ENCODE measurements at places on chromosomes 4 and X.

- no peak for DNase-seq
Observed at GRCh38 chrX:119880076-119880475, 8.4 kb downstream of the NDUFA1 start.

DNA sequence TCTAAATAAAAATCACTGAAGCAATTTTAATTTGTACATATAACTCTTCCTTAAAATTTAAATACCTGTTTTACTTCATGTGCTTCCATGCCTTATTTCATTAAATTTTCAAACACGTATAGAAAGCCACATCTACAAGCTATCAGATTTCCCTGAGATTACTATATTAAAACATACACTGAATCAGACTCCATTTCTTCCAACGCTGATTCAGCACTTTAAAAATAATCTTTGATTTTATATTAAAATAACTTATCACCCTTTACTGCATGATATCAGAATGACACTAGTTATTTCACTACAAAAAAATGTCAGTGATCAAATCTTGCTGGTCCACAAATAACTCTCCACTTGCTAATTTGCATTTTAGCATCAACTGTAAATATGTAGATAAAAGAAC, 550.8 kb downstream of the IL1RAPL1 start:
- DNase-seq = no peak

- no peak for DNase-seq
Observed at GRCh38 chr4:114088481-114088880, 109.0 kb upstream of the ARSJ start.

- DNase-seq = no peak
Observed at GRCh38 chrX:142095651-142096245, 109.3 kb downstream of the MAGEC2 start.

DNA sequence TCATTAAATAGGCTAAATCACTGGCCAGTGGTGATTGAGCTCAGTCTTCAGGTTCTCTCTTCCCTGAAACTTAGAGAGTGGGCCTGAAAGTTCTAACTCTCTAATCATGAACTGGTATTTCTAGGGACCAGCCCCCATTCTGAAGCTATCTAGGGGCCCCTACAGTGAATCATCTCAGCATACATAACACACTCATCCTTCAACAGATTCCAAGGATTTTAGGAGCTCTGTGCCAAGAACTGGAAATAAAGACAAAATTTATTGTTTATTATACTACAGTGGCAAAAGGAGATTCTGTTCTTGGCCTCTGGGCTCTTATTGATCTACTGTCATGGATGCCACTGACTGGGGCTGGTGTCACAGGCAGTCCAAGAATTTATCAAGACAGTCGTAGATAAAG, 263.8 kb upstream of the IGFBP7 start:
- no peak for DNase-seq

DNA sequence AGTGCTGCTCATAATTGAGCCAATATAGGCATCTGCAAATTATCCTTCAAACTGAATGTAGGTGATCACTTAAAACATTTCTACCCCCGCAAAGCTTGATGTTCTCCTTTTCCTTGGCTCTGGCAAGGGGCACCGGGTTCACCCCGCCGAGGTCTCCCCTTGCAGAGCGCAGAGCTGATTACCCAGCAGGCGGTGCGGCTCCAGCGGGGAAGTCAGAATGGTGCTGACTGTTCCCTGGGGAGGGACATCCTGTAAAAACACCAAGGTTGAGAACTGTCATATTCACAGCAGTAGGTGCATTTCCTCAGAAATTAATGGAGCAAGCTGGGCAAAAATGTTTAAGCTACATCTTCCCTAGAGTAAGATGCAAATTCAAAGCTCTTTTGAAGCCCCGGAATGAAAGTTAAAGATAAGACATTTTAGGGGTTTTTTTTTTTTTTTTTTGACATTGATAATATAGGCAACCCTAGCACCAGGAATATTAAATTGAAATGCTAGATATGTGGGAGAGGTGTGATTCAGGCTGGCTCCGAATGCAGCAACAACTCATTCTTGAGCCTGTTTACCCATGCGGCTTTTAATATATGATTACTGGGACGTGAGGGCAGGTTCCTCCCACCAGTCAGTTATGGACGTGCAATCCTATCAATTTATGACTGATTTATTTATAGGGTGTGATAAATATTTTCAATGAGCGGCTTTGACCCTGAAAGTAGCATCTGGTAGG, 767.3 kb upstream of the TENM3 start:
- DNase-seq = no peak

- DNase-seq = no peak
Observed at GRCh38 chr4:52052475-52052780, 1.3 kb downstream of the SPATA18 start.

DNA sequence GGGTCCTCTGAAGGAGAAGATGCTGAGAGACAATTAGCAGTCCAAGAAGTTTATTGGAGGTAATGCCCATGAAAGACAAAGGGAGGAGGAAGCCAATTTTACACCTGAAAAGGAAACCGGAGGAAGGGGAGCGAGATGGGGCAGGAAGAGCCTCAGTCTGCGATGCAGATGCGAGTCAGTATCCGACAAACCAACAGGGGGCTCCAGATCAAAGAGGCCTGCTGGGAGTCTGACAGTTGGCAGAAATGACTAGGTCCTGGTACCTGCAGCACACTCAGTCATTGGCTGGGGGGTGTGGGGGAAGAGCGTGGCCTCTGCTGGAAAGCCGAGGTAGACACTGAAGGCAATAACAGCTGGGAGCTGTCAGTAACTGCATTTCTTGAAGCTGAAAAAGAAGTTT, 231.1 kb upstream of the CENPE start:
- DNase-seq = no peak

DNA sequence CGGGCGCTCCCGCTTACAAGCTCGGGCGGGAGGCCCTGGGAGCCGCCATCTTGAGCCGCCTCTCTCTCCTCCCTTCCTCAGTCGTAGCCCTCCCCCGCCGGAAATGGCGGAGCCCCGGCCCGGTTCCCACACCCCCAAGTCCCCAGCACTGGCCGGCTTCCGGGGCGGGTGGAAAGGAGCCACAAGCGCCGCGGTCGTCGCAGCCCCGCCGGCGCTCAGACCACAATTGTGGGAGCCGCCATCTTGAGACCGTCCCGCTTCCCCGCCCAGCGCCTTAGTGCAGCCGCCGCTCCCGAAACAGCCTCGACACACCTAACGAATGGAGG, 531 bp downstream of the HCFC1 start:
- peak; percentile 87 for DNase-seq

- no peak for DNase-seq
Observed at GRCh38 chr4:118026806-118027205, 7.5 kb upstream of the NDST3 start.

DNA sequence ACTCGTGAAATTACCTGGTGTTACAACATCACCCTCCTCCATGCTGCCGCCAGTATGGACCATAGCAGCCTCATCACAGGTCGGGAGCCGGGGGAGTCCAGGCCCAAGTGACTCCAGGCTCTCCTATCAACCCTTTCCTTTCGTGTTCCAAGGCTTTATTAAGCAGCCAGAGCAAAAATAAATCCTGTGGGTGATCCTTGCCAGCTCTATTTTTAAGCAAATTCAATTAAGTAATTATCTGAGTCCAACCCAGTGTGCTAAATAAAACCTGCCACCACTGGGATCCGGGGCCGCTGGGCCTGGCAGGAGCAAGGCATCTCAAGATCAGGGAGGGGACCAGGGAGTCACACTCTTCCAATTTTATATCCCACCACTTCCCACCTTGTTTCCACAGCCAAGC, 80.7 kb upstream of the PRPS1 start:
- DNase-seq = no peak

Measured in hematopoietic multipotent progenitor cell treated with erythropoietin and hydrocortisone succinate and interleukin-3 and kit ligand, for 8 days (in vitro differentiated cells).